ENCODE measurements at places on chromosomes 2 and 18.

DNA sequence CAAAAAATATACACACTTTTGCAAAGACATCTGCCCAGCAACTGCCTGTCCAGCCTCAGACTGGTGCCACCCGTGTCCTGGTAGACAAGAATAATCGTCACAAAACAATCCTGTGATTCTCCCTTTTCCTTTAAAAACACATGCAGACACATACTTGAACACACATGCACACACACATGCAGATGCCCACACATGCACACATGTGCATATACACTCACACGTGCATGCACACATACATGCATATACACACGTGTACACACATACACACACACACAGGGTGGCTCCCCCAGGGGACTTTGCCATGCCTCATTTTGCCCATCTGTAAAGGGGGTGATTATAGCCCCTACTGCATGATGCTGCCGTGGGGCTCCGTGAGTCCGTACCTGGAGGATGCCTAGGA, 24.9 kb upstream of the ALPP start:
- DNase-seq = no peak

- DNase-seq = no peak
Measured at GRCh38 chr2:100397118-100397860, 20.2 kb downstream of the CHST10 start.

DNA sequence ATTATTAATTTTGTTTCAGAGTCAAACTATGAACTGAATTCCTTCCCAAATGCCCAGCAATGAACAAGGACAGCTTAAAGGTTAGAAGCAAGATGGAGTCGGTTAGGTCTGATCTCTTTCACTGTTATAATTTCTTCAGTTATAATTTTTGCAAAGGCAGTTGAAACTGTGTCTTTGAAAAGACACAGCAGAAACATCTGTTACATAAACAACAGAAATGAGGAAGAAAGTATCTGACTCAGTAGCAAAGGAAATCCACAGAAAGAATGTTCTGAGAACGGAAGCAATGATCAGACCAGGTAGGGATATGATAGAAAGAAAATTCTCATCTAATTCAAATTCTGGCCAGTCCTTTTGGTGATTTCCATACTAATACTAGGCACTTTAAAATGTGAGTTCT, 5.2 kb upstream of the RMC1 start:
- no peak for DNase-seq

DNA sequence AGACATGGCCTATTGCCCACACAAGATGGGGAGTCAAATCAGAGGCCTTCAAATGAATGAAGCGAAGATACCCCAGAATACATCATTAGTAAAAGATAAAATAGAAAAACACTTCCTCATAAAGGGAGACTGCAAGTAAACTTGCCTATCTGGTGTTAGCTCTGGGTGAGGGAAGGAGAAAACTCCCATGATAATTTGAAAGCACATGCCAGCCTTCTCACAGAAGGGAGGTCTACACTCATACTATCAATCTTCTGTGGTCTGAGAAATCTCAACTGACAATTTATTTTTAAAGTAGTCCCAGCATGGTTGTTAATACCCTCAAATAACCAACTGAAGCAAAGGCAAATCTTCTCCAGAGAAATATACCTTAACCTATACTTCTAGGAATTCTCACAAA, 75.4 kb downstream of the EXOC6B start:
- DNase-seq = no peak

- peak; percentile 36 for DNase-seq
Measured at GRCh38 chr2:191478799-191479679, 198.9 kb upstream of the NABP1 start.

DNA sequence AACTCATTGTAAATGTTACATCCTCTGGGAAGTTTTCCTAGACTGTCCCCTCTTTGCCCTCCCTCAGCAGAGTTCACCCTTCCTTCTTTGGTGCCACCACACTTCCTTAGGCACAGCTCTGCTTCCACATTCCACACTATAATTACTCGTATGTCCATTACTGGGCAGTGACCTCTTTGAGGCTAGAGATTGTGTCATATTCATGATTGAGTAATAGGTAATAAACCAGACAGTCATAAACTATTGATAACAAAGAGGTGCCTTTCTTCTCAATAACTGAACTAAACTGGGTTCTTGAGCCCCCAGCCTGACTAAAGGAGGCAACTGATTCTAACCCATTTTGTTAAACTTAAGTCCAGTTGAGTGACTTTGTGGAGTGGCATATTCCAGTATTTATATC, 28.3 kb downstream of the MYO3B start:
- no peak for DNase-seq

GRCh38 chr2:240232961-240233884, 92.8 kb upstream of the OTOS start:
- peak; percentile 88 for DNase-seq

DNA sequence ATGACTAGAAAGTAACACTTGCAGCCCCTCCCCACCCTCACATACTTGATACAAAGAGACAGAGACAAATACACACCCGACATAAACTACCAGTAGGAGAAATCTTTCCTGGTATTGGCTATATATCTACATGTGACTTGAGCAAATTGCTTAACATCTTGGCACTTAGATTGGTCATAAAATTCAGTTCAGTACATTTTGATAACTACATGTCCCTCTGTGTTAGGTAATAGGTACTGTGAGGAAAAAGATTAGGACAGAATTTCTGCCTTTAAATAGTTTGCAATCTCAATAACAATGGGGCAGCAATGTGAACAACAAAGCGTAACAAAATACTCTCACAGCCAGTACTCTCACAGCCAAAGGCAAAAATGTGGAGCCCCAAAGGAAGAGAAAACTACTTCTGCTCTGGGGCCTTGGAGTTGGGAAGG, 670.0 kb upstream of the ACVR2A start:
- no peak for DNase-seq

GRCh38 chr2:239500574-239501550, 100.0 kb upstream of the HDAC4 start:
- DNase-seq = no peak

DNA sequence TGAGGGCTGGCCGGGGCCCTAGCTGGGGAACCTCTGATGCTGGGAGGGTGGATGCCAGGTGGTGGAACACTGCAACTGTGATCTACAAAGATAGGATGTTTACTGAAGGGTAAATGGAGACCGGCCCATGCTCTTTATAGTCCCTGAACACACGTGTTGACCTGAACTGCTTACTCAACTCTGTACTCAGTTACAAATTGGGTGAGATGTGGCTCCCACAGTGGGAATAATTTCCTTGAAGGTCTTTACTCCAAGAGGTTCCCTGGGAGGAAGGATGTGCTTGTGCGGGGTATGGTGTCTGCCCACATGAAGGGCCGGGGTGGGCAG, 254.1 kb downstream of the PRKCE start:
- no peak for DNase-seq

DNA sequence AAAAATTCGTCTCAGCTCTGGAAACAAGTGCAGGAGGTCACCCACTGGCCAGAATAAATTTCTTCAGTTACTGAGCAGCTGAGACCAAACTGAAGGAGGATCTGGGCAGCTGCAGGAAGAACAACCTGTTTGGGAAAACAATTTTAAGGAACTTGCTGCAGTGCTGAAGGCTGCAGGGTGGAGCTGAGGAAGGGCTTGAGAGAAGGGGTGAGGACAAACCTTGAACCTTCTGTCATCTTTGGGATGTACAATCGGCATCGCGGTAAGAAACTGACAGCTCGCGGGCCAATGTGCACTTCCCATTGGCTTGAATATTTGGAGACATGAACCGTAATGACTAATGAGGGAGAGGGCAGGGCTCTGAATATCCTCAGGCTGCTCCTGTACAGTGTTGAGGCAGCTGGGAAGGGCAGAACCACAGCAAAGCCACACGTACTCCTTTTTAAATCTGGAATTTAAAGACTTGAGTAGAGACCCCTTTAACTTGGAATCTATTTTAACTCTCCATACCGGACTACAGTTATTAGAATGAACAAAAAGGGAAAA, 90.3 kb downstream of the TACR1 start:
- no peak for DNase-seq

DNA sequence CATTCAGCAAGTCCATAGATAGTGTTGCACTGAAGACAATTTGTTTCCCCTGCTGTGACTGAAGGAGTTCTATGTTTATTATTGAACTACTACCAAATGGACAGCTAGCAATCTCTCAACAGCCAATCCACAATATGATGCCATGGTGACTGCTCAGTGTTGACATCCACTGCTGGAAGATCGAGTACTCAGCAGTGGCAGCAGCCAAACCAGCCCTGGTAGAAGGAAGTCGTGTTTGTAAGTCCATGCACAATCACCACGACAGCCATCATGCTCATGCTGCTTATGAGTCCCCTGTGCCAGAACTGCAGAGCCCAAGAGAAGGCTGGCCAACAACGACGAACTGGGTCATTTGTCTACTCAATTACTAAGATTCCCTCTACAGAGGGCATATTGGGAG, 66.4 kb downstream of the OSR1 start:
- DNase-seq = no peak

DNA sequence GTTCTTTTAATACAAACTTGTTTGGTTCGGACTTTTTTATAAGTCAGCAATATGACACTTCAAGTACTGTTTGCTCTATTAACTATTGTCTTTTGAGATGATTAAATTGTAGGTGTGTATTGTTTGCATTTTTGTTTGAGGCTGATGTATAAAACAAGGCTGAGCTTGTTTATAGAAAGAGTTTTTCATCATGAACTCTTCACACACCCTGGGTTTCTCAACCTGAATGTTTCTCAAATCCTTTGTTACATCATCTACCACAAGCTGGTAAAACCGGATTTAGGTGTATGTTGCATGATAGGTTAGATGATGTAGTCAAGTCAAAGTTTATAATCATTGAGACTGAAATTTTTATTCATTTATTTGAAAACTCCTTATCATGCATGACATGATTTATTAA, 335.2 kb upstream of the LRATD1 start:
- no peak for DNase-seq

- DNase-seq = peak; percentile 18
Measured at GRCh38 chr18:48843162-48843561, 107.6 kb downstream of the SMAD7 start.

GRCh38 chr2:160931531-160931930, 228.7 kb upstream of the TANK start:
- DNase-seq = no peak

DNA sequence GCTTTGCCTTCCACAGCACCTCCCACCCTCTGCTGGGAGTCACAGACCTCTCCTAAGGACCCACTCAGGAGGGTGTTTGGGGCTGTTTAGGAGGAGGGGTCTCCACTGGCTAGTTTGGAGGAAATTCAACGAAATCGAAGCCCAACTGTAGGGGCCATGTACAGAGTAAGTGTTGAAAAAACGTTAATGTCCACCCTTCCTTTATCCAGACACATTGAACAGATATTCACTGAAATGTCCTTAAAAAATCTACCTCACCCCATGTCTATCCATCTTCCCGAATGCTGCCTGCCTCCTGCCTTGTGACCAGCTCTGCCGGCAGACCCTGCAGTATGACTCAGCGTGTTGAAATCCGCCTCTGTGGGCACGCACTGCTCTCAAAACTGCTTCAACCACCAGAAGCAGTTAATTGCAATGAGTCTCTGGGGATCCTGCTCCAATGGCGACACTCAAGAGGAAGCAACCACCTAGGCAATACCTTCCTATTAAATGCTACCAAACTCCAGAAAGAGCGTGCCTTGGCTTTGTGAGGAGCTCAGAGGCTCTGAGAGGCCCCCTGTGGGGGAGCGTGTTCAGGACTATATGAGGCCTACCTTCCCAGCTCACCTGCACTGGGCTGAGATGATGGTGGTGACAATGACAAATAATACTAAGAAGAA, 61.4 kb upstream of the RTN4 start:
- peak; percentile 68 for DNase-seq

DNA sequence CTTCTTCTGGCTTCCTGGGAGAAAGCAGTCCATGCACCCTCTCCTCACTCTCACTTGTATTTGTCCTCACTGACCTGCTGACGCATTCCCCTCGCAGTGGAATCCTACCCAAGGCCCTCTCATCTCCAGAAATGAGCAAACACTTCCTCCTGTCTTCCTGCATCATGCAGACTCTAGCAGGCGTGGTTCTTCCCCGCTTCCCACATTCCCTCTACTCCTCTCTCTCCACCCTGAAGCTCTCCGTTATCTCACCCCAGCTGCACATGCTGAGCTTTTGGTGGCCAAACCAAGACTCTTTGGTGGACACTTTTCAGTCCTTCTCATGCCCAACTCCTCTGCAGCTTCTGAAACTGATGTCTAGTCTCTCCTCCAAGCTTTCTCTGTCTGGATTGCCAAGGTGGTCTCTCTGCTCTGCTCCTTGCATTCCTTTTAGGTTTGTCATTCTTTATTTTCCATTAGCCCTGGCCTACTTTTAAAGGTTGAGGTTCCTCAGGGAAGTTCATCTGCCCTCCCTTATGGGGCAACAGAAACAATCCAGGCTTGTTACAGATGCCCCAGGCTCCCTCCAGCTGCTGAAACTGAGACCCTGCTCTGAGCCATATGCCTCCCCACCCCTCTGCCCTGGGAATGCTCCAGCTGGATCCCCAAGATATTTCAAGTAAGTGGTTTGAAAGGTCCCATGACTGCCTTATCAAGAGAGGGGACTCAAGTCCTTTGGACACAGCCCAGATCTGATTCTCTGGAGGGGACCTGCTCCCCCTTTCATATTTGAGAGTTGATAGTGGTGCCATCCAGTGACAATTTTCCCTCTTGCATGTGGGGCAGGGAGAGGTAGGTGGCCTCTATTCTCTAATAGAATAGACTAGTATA, 835 bp upstream of the IL18RAP start:
- no peak for DNase-seq

GRCh38 chr2:36677996-36678605, 18.4 kb upstream of the VIT start:
- DNase-seq = no peak

- DNase-seq = no peak
Measured at GRCh38 chr2:2775018-2775417, 443.9 kb upstream of the MYT1L start.

DNA sequence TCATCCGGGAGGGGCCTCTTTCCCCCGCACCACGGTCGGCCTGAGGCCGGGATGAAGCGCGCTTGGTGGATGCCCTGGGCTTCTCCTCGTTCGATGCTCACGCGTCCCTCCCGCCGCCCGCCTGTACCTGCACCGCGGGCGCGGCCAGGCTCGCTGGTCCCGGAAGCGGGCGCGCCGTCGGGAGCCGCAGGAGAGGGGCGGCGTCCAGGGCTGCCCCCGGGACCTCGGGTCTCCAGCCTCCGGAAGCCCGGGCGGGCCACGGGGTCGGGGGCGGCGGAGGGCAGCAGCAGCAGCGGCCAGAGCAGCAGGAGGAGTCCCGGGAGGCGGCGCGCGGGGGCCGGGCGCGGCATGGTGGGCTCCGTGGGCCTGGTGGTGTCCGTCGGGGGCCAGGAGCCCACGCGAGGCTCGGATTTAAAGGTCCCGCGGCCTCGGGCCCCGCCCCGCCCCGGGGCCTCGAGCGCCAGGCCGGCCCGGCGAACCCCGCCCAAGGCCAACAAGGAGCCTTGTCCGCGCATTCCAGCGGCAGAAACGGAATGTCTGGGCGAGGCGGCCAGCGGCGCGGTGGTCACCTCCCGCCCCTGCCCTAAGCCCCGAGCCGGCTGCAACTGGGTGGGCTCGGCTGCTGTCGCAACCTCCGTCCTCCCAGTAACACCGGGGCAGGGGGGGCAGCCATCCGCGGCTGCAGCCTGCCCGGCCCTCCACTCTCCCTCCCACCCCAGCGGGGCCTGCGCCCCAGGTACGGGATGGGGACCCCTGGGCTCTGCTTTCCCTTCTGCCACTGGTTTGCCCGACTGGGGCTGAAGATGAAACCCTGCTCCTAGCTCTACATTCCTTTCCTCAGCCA, at the start of gene MATN3:
Gene MATN3, minus strand, starts transcription at position 387 of the 844 bp plus-strand sequence. Its CDS starts 37 bp downstream, at position 350.
- peak; percentile 65 for DNase-seq

- DNase-seq = no peak
Measured at GRCh38 chr18:47557160-47557559, 305.7 kb upstream of the SKOR2 start.
